ENCODE measurements at places on chromosomes 2 and 18. TPM values are rescaled to one million over a fixed set of nuclear protein-coding genes. Genes with fewer than 3 reads are reported as not detected.

The AP1S3 gene
- 2.5 TPM for total RNA-seq

DNA sequence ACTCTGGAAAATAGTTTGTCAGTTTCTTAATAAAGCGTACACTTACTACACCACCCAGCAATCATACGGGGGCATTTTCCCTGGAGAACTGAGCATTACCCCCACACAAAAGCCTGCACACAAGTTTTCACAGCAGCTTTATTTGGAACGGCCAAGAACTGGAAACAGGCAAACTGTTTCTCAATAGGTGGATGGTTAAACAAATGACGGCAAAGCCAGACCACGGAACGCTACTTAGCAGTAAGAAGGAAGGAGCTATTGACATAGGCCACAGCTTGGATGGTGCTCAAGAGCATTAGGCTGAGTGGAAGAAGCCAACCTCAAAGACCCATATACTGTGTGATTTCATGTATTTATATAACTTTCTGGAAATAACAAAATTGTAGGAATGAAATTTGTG is 9.0 kb downstream of the MALL start:
- no peak for DNase-seq

The AMMECR1L gene
- total RNA-seq, result 18.4 TPM

The LRATD1 gene
- total RNA-seq, result 12.3 TPM

GRCh38 chr2:156309167-156309566 is 23.4 kb downstream of the NR4A2 start:
- DNase-seq, result no peak

DNA sequence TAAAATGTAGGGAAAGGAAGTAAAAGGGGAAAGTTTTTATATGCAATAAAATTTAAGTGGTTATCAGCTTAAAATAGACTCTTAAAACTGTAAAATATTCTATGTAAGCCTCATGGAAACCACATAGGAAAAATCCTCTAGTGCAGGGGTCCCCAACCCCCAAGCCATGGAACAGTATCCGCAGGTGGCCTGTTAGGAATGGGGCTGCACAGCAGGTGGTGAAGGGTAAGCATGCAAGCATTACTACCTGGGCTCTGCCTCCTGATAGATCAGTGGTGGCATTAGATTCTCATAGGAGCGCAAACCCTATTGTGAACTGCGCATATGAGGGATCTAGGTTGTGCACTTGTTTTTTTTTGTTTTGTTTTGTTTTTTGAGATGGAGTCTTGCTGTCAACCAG is 1409.3 kb upstream of the CDH2 start:
- DNase-seq, result no peak

The CD226 gene
- total RNA-seq, result 0.83 TPM

DNA sequence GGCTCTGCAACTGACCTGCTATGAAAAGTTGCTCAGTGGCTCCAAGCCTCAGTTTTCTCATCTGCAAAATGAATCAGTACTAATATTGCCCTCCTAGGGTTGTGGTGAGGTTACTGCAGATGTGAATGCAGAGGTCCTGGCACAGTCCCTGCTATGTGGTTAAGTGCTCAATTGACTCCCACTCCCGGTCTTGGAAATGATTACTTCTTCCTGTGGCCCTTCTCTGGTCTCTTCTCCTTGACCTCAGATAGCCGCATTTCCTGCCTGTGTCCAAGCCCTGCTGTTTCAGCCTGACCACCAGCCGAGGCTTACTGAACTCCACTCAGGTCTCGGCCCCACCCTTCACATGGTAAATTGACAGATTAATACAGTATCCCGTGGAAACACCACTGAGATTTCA is 26.3 kb downstream of the CNGA3 start:
- DNase-seq, result no peak

The MC2R gene
- not detected for total RNA-seq

The SMPD4 gene
- total RNA-seq, result 33.9 TPM

DNA sequence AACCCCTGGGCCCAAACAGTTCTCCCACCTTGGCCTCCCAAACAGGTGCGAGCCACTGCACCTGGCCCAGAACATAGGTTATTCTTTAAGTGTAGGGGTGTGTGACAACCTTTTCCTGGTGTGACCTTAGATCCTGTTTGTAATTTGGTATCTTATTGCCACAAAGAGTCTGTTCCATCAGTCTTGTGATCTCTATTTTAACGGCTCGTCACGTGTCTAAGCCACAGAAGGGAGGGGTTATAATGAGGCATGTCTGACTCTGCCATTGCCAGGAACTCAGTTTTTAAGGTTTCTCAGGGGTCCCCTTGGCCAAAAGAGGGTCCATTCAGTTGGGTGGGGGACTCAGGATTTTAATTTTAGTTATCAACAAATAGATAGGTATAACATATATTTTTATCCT is 4.4 kb upstream of the ALS2 start:
- no peak for DNase-seq

DNA sequence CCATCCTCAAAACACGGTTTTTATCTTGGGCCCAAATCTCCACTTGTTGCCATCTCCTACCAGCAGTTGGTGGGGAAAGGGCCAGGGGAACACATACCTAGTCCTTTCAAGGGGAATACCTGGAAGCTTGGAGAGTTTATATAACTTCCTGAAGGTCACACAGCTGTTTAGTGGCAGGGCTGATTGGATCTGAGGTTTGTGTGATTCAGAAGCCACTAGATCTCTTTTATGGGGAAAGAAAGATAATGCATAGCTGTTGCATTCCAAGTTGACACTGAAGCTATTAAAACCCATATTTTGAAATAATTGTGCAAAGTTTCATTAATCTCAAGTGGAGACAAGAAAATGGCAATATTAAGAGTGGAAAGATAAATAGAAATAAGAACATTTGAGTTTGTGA is 134.2 kb downstream of the PLCL1 start:
- DNase-seq, result no peak

All from ovary (tissue), 10 donors.